ENCODE measurements at places on chromosomes 16 and 17.

- DNase-seq: no peak
These were observed 268.7 kb upstream of the SALL1 start for GRCh38 chr16:51419768-51420167.

DNA sequence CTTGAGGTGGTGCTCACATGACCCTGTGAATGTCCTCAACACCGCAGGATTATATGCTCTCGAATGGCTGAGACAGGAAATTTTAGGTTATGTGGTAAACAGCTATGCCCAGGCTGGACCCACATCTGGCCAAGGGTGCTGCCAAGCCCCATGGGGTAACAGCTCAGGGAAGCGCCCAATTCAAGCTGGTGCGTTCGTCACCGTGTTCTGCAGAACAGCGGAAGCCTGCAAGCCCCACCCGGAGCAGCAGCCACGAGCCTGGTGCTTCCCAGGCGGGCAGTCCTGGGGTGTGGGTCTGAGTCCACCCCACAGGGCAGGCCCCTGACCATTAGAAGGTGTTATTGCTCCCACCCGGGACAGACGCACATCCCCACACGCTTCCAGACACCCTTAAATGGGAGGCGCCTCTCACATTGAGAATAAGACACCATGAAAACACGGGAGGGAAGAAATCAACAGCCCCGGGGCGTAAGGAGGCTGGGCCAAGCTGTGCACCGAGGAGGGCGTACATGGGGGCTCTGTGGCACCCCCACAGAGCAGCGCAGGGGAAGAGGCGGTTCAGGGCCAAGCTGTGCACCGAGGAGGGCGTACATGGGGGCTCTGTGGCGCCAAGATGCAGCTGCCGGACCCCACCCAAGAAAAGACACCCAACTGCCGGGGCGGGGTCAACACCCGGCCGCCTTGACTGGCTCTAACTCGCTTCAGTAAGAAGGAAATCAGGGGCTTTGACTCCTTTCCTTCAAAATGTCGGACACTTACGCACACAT lies 2.9 kb upstream of the CYBA start:
- no peak for DNase-seq

GRCh38 chr17:66925811-66926500 lies 38.6 kb upstream of the CACNG4 start:
- DNase-seq: no peak

- no peak for DNase-seq
These were observed 696 bp upstream of the PSMC5 start for GRCh38 chr17:63826468-63827001.

- DNase-seq: no peak
These were observed 361.7 kb upstream of the TNRC6C start for GRCh38 chr17:77596491-77597417.

DNA sequence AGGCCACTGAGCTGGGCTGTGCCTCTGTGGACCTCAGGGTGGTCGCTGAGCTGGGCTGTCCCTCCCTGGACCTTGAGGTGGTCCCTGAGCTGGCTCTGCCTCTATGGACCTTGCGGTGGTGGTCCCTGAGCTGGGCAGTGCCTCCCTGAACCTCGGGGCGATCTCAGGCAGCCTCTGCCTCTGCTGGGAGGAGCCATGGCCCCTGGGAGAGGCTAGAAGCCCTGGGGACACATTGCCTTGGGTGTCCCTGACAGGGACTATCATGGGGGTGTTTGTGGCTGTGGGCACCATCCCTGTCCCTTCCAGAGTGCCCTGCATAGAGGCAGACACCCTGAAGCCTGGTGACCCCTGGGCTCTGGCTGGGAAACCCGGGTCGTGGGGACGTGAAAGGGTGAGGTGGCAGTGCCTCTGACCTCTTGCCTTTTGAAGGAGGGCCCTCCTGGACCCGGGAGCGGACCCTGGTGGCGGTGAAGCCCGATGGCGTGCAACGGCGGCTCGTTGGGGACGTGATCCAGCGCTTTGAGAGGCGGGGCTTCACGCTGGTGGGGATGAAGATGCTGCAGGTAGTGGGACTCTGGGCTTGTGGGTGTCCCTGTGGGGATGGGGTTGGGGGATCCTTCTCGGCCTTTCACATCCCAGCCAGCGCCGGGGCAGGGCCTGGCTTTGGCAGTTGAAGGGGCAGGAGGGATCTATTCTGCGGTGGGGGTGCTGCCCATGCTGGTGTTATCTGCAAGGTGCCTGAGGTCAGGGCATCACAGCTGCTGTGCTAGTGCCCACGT lies 1.8 kb downstream of the NME4 start:
- no peak for DNase-seq
